ENCODE measurements at places on chromosomes 7 and 10. TPM values are rescaled to one million over a fixed set of nuclear protein-coding genes. Genes with fewer than 3 reads are reported as not detected.

- no peak overlapping the region for H3K4me3 ChIP-seq
- DNase-seq: no peak
- H3K27me3 ChIP-seq: no peaks in the 10 kb centered on the region
- no peaks in the 10 kb centered on the region for H3K36me3 ChIP-seq
- H3K27ac ChIP-seq: no peak overlapping the region
Measured at GRCh38 chr7:94336009-94336408, 58.7 kb upstream of the COL1A2 start.

LIPN gene
- not detected for total RNA-seq

CTBP2 gene
- 78.7 TPM for total RNA-seq

DNA sequence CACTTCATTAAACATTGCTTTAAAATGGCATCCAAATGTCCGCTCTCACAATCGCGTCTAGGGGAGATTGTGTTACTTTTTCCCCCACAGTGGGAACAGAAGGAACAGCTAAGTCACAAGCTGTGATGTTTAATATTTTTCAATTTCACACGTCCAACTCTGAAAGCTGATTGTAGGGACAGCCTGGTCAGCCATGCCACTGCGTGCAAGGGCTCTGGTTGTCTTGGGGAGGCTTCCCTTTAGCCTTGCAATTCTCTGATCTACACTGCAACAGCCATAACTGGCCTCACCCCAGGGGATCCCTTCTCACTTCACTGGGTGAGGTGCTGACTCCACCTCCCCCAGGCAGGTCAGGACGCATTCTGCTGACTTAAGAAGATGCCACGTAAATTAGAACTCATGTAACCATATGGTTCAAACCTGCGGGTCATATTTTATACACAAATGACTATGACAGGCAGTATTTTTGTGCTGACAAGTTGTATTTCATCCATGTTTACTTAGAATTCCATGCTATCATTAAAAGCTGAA, 425.2 kb upstream of the NFE2L3 start:
- H3K4me1 ChIP-seq: no peaks in the 10 kb centered on the region
- no peak overlapping the region for H3K27ac ChIP-seq
- H3K27me3 ChIP-seq: peaks cover 57% of the 10 kb centered on the region
- no peak overlapping the region for H3K4me3 ChIP-seq

DNA sequence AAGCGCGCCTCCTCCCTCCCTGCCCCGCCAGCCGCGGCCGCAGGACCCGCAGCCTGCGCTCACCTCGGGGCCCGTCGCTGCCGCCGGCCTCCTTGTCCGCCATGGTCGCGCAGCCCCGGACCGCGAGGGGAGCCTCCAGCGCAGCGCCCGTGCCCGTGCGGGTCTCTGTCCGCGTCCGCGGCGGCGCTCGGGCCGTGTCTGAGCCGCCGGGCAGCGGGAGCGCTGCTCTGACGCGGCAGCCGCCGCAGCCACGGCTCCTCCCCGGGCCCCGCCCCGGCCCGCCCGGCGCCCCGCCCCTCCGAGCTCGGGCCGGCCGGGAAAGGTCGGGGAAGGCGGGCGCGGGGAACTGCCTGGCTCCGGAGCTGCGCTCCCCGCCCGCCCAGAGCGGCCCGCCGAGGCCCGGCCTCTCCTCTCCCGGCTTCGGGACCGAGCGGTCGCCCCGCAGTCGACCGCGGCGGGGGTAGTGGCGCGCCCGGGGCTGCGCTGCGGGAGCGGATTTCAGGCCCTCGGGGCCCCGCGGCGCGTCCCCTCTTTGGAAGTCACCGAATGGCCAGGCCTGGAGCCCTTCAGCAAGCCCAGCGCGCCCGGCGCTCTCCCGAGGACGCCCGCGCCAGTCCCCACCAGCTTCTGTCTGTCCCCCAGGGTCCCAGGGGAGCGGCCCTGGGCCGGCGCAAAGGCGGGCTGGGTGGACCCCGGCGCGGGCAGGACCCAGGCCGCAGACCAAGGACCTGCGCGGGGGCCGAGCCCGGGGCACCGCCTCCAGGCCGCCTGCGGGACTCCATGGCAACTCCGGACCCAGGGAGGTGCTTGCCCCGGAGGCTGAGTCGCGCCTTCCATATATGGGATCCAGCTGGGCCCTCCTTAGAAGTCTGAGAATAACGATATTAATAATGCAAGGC, at the start of gene HSPA12A:
Gene HSPA12A, minus strand, starts transcription at position 200 of the 899 bp plus-strand sequence. Its CDS starts 97 bp downstream, at position 103.
- no peaks in the 10 kb centered on the region for H3K4me1 ChIP-seq
- DNase-seq: peak; percentile 73
- peaks cover 5% of the 10 kb centered on the region for H3K36me3 ChIP-seq
- peaks cover 43% of the 10 kb centered on the region for H3K27me3 ChIP-seq
- no peak within 1 kb of the TSS for H3K27ac ChIP-seq

PRLHR gene
- not detected for total RNA-seq
